ENCODE measurements at places on chromosomes 7 and 10.

DNA sequence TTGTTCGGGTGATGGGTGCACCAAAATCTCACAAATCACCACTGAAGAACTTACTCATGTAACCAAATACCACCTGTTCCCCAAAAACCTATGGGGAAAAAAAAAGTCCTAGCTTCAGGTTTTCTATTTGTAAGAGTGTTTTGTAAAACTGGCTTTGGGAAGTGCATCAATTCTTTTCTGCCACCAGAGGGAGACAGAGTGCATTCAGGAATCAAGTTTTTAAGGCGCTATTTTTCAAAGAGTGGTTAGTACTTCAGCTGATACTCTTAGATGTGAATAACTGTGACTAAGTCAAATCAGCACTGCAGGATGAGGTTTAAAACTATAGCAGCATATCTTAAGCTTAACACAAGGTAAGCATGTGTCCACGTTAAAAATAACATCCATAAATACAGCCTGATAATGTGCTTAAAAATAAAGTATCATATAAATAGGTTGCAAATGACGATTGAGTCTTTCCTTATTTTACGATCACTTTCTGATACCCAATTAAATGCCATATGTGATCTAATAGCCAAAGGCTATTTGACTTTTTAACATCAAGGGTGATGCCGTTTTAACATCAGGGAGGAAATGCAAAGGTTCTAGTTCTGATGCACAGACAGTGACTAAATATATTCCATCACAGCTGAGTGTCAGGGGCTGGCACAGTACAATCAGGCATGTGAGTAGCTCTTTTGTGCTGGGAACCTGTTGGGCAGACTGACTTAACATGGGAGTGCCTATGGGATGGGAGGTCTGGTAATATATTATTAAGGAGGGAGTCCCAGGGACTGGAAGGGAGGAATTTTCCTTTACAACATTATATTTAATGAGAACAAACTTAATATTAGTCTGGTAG lies 10.6 kb upstream of the LYZL2 start:
- no peak overlapping the region for H3K27ac ChIP-seq
- peak; percentile 77 for DNase-seq
- H3K27me3 ChIP-seq, result no peaks in the 10 kb centered on the region
- no peak overlapping the region for H3K4me3 ChIP-seq

DNA sequence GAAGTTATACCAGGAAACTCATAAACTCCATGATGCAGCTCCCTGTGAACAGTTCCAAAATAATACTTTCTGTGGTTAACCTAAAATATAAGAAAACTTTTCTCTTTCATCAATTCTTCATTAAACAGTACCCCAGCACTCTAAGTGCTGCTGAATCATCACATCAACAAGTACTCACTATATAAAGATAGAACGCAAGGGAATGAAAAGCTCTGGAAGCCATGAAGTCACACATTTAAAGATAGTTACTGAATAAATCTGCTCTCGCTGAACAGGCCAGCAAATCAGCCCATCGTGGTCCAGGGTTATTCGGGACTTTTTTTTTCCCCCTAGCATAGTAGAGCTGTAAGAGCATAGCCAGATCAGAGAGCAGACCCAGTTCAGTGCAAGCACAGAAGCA lies 254.3 kb downstream of the IPMK start:
- H3K27me3 ChIP-seq, result no peaks in the 10 kb centered on the region
- H3K4me3 ChIP-seq, result no peak overlapping the region
- no peaks in the 10 kb centered on the region for H3K36me3 ChIP-seq
- no peak overlapping the region for H3K27ac ChIP-seq
- DNase-seq, result no peak

DNA sequence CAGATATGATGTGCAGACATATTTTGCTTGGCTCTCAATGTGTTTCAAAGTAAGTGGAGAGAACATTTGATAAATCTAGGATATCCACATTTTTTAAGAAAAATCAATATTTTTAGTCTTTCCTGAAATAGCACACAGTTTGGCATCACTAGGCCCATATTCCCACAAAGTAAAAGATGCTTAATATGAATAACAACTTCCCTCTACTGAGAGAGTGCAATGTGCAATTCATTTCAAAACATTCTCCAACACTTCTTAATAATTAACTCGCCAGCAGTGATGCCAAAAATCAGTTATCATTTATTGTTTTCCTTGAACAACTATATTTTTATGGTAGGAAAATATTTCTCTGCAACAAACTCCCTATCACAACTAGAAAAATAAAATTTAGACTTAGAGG lies 800.2 kb upstream of the MBL2 start:
- H3K27me3 ChIP-seq, result no peaks in the 10 kb centered on the region
- H3K36me3 ChIP-seq, result no peaks in the 10 kb centered on the region
- no peaks in the 10 kb centered on the region for H3K4me1 ChIP-seq
- H3K4me3 ChIP-seq, result no peak overlapping the region
- no peak for DNase-seq

DNA sequence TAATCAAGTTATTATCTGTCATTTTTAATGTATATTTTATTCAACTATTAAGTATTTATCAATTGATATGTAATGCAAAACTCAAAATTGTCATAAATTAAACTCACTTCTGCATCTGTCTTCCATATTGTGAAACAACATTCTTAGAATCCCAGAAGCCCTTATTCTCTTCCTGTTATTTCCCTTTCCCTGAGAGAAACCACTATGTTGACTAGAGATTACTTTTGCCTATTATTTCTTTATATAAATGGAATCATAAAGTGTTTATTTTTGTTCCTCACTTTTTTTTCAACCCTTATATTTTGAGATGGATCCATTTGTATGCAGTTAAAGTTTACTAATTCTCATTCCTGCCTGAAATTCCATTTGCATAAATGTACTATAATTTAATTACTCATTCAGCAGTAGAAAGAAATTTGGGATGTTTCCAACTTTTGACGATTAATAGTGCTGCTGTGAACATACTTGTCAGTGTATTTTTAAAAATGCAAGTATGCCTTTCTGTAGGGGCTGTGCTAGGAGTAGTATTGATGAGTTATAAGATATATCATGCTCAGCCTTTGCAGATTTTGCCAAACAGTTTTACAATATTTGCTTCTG lies 211.2 kb downstream of the SEMA3D start:
- no peak overlapping the region for H3K27ac ChIP-seq
- H3K4me3 ChIP-seq, result no peak overlapping the region

GRCh38 chr7:124597509-124597908 lies 168.1 kb downstream of the GPR37 start:
- no peak overlapping the region for H3K27ac ChIP-seq
- H3K36me3 ChIP-seq, result no peaks in the 10 kb centered on the region
- no peak for DNase-seq
- H3K27me3 ChIP-seq, result no peaks in the 10 kb centered on the region
- no peak overlapping the region for H3K4me3 ChIP-seq
- H3K4me1 ChIP-seq, result no peaks in the 10 kb centered on the region

DNA sequence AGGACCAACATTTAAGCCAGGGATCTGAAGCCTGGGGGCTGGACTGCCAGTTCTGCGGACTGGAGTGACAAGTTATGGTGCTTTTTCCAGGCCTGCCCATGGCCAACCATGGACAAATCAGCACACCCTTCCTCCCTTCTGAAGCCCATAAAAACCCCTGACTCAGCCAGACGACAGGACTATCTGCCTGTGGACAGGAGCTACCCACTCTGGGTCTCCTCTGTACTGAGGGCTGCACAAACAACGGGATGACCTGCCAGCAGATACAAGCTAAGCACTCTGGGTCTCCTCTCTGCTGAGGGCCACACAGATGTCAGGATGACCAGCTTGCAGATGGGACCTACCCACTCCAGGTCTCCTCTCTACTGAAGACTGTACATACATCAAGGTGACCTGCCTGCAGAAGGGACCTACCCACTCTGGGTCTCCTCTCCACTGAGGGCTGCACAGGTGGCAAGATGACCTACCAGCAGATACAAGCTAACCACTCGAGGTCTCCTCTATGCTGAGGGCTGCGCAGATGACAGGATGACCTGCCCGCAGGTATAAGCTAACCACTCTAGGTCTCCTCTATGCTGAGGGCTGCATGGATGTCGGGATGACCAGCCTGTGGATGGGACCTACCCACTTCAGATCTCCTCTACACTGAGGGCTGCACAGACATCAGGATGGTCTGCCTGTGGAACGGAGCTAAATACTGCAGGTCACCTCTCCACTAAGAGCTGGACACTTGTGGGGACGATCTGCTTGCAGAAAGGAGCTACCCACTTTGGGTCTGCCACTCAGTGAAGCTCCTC lies 110.1 kb upstream of the GPR22 start:
- DNase-seq, result no peak
- H3K4me3 ChIP-seq, result no peak overlapping the region
- no peak overlapping the region for H3K27ac ChIP-seq
- no peaks in the 10 kb centered on the region for H3K27me3 ChIP-seq
- peaks cover 19% of the 10 kb centered on the region for H3K36me3 ChIP-seq

- peaks cover 11% of the 10 kb centered on the region for H3K36me3 ChIP-seq
- H3K27ac ChIP-seq, result no peak overlapping the region
- no peak overlapping the region for H3K4me3 ChIP-seq
- no peaks in the 10 kb centered on the region for H3K4me1 ChIP-seq
Observed at GRCh38 chr10:28523725-28524252, 9.1 kb upstream of the WAC start.

- H3K27me3 ChIP-seq, result no peaks in the 10 kb centered on the region
- H3K4me1 ChIP-seq, result peaks cover 11% of the 10 kb centered on the region
- peak overlapping the region; percentile 83 for H3K27ac ChIP-seq
- no peak overlapping the region for H3K4me3 ChIP-seq
- DNase-seq, result peak; percentile 93
Observed at GRCh38 chr10:13775786-13776775, 189.3 kb downstream of the PRPF18 start.

- H3K27ac ChIP-seq, result no peak overlapping the region
- H3K4me1 ChIP-seq, result peaks cover 2% of the 10 kb centered on the region
- H3K27me3 ChIP-seq, result no peaks in the 10 kb centered on the region
- peak; percentile 55 for DNase-seq
Observed at GRCh38 chr10:30893208-30893607, 138.5 kb downstream of the ZNF438 start.

- no peak for DNase-seq
- no peak overlapping the region for H3K27ac ChIP-seq
- no peaks in the 10 kb centered on the region for H3K36me3 ChIP-seq
- no peak overlapping the region for H3K4me3 ChIP-seq
Observed at GRCh38 chr10:103736763-103737162, 118.6 kb downstream of the SH3PXD2A start.

All from IMR-90 (cell line).